ENCODE measurements at places on chromosomes 6 and 20.

GRCh38 chr6:170027647-170028043 is 263.2 kb downstream of the DLL1 start:
- DNase-seq: no peak

- DNase-seq: no peak
Measured at GRCh38 chr20:33568378-33568777, 78.5 kb downstream of the CBFA2T2 start.

DNA sequence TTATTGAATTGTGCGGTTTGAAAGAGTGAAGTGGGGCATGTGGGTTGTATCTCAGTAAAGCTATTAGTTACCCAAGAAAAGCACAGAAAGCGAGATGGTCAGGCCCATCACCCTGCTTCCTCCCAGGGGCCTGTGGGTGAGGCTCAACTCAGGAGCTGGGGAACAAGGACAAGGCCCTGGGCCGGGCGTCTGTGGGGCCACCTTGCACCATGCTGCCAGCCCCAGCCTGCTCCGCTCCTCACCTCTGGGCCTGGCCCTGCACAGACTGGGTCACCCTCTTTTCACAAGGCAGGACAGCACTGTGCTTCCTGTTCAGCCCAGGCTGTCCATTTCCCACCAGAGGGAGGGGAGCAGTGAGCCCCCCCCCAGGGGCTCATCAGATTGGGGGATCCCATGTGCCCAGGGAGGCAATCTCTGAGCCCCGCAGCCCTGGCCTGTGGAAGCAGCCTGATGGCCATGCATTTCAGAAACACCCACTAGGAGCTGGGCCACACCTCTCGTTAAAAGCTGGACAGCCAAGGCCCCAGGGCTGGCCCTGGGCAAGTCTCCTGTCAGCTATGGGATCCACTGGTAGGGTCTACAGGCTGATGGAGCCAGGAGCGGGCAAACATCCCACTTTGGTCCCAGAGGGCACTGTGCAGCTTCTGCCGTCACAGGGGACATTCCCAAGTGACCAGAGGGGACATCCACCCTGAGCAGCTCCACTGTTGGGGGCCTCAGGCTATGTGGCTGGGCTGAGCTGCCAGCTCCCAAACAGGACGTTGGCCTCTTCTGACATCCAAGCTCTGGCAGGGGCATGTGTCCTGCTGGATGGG is 55.9 kb downstream of the YTHDF1 start:
- DNase-seq: no peak

GRCh38 chr6:108106261-108106660 is 31.7 kb upstream of the OSTM1 start:
- DNase-seq: no peak

DNA sequence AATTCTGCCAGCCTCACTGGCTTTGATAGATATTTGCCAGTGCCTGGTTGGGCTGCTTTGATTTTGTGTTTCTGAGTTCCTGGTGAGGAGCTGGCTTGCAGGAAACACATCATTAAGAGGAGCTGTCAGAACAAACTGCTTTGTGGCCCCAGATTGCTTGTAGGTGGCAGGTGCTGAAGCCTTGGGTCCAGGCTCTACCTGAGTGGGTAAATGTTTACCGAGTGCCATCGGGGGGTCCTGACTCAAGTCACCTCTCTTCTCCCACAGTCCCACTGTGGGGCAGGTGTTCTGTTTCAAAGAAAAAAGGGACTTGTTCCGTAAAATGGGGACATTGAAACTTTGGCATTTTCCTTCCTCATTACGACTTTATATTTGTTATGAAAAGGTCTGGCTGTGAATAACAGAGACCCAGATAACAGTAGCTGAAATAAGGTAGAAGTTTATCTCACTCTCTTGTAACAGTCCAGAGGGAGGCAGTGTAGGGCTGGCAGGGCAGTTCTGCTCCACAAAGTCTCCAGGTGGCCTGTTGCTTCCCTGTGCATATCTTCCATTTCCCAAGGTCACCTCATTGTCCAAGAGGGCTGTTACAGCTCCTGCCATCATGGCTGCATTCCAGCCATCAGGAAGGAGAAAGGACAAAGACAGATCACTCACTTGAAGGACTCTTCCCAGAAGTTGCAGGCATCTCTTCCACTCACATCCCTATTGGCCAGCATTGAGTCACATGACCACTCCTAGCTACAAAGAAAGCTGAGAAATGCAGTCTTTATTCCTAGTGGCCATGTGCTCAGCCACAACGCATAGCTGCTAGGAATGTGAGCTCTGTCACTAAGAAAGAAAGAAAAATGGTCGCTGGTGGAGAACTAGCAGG is 149.9 kb upstream of the KCNG1 start:
- no peak for DNase-seq

DNA sequence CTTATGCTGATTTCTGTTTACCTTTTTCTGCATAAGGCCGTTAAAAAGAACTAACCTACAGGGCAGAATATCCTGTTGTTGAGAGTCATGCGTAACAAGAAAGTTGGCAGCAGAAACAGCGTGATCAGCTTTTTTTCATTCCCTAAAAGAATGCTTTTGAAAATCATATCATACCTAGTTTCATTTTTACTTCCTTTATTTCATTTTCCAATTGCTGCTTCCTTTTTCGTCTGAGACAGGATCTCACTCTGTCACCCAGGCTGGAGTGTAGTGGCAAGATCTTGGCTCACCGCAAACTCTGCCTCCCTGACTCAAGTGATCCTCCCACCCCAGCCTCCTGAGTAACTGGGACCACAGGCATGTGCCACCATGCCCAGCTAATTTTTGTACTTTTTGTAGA is 4.1 kb downstream of the CALHM6 start:
- no peak for DNase-seq

DNA sequence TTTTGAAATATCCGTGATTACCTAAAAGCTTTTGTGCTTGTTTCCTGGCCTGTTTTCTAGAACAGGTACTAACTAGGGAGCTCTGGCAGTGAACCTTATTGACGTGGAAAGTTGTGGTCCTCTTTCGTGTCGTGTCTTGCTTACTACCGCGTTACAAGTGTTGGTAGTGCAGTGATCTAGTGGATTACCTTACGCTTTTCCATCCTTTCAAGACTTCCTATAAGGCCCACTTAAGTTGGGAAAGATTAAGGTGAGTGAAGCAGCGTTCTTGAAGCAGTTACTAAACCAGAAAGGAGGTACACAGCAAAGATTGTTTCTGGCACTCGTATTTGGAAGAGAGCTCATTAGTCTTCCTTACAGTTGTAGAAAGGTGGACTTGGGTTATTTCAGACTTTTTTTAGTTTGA is 1.9 kb downstream of the PNRC1 start:
- no peak for DNase-seq

GRCh38 chr6:26222571-26222970 is 135.3 kb downstream of the HFE start:
- no peak for DNase-seq

GRCh38 chr20:51447097-51447764 is 95.3 kb downstream of the NFATC2 start:
- peak; percentile 95 for DNase-seq

- DNase-seq: peak; percentile 31
Measured at GRCh38 chr6:41284726-41285125, 1.8 kb downstream of the TREM1 start.

DNA sequence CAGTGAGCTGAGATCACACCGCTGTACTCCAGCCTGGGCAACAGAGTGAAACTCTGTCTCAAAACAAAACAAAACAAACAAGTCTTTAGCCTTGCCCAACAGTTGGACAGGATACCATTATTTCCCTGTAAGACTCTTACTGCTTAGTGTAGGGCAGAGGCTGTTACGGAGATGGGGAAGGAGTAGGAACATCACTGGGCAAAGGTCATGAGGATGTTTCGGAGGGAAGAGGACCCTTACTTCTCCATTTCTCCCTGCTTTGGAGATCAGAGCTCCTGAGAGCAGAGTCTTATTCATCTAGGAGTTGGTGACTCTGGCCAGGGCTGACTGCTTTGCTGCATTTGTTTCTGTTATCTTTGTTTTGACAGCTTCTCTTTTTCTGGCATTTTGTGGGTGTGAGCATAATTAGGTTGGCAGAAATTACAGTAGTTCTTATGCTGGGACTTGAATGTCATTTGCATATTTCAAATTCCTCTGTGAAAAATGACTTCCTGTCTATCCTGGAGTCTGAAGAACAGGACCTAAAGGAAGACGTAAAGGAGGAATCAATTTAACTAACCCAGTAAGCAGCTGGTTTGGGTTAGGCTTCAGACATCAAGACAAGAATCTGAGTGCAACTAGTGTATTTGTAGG is 89.0 kb downstream of the CDS2 start:
- DNase-seq: no peak

DNA sequence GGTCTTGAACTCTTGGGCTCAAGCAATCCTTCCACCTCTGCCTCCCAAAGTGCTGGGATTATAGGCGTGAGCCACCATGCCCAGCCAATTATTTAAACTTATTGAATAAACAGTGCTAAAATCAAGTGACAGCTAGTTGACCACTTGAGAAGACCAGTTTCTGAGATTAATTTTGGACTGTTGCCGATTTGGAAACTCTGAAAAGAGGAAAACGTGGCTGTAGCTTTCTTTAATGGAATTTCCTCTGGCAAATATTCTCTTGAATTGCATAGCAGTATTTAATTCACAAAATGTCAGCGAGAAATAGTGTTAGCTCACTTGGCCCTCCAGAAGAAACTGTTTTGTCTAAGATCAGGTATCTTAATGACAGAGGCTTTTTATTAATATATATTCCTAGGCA is 754.5 kb downstream of the HDGFL1 start:
- DNase-seq: no peak

- DNase-seq: no peak
Measured at GRCh38 chr6:108524528-108525248, 36.0 kb upstream of the FOXO3 start.

- DNase-seq: no peak
Measured at GRCh38 chr6:18609715-18610114, 222.6 kb downstream of the RNF144B start.

DNA sequence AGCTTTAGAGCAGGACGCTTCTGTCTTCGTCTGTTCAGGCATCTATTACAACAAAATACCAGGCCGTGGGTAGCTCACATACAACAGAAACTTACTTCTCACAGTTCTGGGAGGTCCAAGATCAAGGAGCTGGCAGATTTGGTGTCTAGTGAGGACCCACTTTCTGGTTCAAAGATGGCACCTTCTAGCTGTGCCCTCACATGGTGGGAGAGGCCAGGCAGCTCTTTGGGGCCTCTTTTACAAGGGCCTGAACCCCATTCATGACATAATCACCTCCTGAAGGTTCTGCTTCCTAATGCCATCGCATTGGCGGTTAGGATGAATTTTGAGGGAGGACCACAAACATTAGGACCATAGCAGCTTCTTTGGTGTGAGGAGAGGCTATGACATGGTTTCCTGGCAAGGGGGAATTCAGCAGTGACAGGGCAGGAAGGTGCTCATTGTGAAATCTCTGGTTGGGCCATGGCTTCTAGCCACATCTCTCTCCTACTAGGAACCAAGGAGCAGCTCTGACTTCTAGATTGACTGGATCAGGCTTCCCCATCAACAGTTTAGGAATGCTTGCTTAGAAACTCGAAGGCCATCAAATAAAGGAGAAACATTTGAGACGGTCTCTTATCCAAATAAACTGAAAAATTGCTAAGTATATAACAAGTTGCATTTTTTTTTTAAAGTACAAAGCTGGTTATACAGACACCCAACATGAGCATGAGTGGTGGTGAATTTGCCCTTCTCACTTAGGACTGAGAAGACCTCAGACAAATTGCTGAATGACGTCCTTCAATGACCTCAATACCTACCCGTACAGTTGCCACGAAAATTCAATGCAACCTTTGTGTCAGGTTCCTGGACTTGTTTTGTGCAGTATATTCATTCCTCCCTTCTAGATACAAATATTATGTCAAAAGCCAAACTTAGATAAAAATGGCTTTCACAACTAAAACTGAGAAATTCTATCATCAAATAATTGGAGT is 140.7 kb downstream of the ZDHHC14 start:
- DNase-seq: no peak

DNA sequence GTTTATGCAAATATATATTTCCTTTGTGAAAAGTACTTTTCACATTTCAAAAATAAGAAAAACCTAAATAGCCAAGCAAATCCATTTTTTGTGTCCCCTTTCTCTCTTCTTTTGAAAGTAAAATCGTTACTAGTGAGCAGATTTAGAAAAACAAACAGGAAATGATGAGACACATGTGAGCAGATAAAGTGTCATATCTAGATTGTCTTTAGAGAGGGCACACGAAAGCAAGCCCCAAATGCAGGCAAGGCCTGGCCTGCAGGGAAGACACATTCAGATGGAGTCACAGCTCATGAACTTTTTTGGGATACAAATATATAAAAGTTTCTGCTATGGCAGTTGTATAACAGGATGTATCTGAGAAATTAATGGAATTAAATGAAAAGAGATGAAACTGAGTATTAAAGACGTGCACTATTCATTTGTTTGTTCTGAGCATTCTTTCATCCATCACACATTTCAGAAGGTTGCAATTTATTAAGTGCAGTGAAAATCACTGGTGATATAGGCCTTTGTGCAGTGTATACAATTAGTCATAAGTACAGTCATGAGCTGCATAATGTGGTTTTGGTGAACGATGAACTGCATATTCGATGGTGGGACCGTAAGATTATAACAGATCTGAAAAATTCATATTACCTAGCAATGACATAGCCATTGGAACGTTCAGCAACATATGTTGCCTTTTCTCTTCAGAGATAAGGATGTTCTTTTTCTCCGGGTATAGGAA is 101.4 kb downstream of the PACRG start:
- DNase-seq: no peak

DNA sequence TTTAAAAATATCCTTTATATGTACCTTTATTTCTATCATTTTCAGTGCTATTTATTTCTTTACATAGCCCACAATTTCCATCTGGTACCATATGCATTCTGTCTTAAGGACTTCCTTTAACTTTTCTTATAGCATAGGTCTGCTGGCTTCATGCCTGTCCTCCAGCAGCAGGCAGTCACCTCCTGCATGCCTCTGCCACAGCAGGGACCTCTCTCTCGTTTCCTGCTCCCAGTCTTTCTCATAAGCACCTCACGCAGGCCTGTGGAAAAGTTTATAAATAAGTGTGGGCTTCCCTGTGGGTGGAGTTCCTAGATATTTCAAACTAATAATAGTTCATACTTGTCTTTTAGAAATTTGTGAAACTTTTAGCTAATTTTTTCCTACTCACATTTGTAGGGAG is 133.9 kb downstream of the KCNQ5 start:
- no peak for DNase-seq

DNA sequence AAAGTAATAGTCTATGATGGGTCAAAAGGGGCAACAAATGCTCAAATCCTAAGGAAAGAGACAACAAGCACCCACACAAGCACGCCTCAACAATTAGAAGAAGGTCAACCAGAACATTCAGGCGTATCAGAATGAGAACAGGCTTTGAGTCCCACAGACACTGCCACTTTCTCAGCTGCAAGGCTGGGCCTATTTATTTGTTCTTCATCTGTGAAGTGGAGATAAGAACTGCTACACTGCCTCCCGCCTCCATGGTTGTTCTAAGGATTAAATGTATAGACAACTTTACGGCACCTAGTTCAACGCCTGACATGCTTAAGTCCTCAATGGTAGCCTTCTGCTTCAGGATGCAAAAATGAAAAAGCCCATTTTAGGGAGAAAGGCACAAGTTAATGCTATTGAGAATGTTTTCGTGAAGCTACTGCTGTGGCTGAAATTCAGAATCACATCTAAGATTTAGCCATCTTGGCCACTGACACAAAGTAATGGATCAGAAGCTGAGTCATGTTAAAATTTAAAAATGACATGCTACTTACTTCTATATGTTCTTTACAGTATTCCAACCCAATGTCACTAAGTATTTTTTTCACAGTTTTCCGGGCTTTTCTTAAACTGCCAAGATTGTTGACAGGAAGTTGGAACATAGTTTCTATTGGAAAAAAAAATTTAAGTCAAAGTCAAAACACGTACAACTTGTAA is 27.7 kb downstream of the ADNP start:
- no peak for DNase-seq

- no peak for DNase-seq
Measured at GRCh38 chr6:44969446-44970185, 358.5 kb upstream of the RUNX2 start.
